ENCODE measurements at places on chromosomes 1 and 21. TPM values are rescaled to one million over a fixed set of nuclear protein-coding genes. Genes with fewer than 3 reads are reported as not detected.

Gene RIPPLY3
- 0.10 TPM for total RNA-seq

Gene PLA2G2D
- not detected for total RNA-seq

Gene CLDN19
- not detected for total RNA-seq

Gene TP73
- total RNA-seq: 1.4 TPM

Gene CFHR5
- total RNA-seq: not detected

Gene SLC30A10
- total RNA-seq: not detected

Gene NBPF11
- total RNA-seq: 11.1 TPM

Gene SLAMF9
- not detected for total RNA-seq
